BE2C (cell line): ENCODE measurements at places on chromosomes 11 and 22.

GRCh38 chr22:50602338-50602700, 1.7 kb downstream of the MAPK8IP2 start:
- DNase-seq: no peak

DNA sequence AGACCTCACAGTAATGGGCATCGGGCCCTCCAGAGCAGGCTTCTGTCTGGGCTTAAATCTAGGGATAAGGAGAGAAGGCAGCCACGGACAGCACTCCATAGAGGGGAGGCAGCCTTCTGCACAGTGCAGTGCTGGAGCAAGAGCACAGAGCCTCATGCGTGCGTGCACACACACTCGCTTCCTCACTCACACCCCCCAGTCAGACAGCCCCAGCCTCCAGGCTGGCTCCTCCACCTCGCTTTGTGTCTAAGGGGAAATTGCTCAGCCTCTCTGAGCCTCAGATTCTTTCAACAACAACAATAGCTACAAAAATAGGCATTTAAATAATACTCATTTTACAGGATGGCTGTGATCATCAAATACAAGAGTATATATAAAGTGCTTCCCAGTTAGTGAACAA, 26.7 kb upstream of the ETS1 start:
- DNase-seq: no peak

DNA sequence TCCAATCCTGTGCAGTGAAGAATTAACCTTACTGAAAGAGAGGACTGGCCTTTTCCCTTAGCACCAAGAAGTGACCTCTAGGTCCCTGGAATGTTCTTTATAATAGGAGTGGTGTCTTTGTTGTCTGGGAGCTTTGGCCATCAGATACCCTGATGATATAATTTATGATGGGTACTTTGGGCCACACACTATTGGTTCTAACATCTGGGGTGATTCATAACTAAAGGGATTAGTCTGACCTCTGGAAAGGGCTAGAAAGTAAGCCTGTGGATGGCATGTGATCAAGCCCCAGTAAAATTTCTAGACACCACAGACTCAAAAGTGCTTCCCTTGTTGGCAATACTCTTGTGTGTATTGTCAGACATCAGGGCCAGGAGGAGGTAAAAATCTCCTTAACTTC, 891.2 kb downstream of the KCNA4 start:
- no peak for DNase-seq

GRCh38 chr11:14445542-14446530, 53.8 kb downstream of the COPB1 start:
- no peak for DNase-seq

- DNase-seq: no peak
Observed at GRCh38 chr11:78039391-78039918, 16.4 kb upstream of the KCTD14 start.

DNA sequence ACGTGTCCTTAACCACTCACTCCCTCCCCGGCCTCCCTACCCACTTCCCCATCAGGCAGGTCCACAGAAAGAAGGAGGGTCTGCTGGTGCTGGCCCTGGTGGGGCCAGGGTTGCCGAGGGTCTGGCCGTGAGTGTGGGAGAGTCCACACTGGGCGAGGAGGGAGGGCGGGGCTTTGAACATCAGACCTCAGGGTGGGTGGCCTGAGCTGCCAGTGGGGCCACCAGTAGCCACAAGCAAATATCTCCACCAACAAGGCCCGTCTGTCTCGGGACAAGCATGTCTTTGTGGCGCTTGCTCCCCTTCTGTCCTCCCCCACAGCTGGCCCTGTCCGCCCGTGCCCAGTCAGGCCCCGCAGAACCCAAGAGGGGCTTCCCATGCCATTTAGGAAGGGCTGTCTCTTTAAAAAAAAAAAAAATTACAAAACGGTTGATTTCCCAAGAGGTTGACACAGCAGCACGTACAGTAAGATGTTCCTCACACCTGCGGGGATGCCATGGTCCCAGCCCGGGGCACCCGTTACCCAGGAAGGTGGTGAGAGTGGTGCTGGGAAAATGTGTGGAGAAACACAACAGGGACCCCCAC, 17.7 kb upstream of the TALDO1 start:
- no peak for DNase-seq

GRCh38 chr22:35538801-35539321, 1.8 kb upstream of the RASD2 start:
- peak; percentile 54 for DNase-seq

- no peak for DNase-seq
Observed at GRCh38 chr11:28773606-28774005, 665.4 kb downstream of the METTL15 start.

DNA sequence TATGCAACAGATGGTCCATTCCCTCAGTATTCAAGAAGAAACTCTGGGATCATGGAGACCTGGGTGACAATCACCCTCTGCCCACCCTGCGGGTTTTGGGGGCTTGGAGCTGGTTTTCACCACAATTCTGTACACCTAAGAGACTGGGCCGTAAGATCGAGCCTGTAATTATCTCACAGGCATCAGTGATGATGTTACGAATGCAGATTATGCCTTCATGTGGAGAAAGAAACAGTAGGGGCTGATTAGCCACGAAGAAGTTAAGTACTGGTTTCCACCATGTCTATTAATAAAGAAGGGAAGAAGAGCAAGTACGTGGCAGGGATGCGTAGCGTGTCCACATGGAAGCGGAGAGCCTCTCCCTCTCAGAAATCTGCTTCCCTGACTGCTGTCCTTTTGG, 5.3 kb upstream of the EFCAB6 start:
- no peak for DNase-seq

- no peak for DNase-seq
Observed at GRCh38 chr11:113261709-113262475, 52.5 kb upstream of the TTC12 start.

- no peak for DNase-seq
Observed at GRCh38 chr22:47190957-47191670, 428.7 kb downstream of the TBC1D22A start.

DNA sequence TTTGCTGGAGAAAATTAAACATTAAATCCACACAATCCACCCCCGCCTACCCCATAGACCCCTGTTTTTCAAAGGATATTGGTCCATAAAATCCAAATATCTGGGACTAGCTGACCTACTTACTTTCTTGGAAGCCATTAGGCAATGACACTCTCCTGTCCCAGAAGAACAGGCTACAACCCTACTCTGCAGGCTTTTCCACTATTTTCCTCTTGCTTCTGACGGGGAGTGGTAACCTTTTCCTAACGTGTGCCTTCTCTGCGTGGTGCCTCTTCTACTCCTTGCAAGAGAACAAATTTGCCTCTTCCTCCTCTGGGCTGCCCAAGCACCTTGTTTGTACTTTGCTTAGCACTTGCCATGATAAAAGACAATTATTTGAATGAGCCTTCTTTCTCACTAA, 51.6 kb downstream of the UBASH3B start:
- DNase-seq: no peak

- DNase-seq: no peak
Observed at GRCh38 chr11:15818132-15818842, 538.1 kb downstream of the SOX6 start.

DNA sequence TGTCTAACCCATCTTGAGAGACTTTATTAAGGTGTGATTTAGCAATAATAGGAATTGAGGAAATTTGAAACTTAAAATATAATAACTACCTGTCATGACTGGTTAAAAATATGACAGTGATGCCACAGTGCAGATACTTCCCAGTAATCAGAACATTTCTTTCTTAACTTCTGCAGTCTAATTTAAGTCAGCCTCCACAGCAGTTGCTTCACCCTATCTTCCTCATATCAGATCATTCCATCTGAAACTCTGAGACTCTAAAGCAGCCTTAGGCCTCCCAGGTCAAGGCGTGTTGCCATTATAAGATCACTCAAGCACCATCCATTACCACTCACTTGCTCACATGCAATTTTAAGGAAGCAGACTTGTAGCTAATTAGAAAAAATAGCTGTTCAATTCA, 302.2 kb downstream of the AASDHPPT start:
- no peak for DNase-seq

DNA sequence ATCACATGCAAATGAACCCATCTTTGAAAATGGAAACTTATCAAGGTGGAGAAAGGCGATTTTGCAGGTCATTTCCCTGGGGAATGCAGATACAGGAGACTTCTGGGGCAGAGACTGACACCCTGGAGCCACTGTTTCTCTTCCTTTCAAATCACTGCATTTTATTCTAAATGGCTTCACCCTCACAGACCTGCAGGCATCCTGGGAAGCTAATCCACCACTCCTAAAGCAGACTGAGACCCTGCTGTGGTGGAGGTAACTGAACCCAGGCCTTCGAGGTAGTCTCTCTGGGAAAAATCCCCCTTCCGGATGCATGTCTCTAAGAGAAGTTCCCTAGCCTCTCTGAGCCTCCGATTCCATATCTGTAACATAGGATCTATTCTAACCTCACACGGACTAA, 20.9 kb upstream of the CSNK2A3 start:
- DNase-seq: no peak

DNA sequence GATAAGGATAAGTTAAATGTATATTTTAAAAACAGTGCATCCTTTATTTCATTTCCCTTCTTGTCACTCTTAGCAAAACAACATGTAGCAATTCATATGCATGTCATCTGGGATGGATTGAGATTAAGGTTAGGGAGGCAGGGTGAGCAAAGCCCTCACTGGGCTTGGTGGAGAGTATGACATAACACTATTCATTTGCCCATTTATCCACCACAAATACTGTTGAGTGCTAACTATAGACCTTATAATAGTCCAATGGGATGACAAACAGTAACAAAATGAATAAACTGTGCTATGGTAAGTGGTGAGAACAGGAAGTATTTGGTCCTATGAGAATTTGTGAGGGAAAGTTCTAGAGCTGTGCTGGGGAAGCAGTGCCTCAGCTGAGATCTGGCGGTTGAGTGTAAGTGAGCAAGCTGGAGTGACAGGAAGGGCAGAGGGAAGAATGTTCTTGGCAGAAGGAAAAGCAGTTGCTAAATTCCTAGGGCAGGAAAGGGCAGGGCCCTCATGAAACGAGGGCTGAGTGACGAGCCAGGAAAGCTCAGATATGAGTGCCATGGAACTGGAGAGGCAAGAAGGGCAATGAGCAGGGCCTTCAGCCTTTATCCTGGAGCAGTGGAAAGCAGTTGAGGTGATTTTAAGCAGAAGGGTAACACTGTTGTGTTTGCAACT, 6.7 kb downstream of the HSD17B12 start:
- DNase-seq: no peak

DNA sequence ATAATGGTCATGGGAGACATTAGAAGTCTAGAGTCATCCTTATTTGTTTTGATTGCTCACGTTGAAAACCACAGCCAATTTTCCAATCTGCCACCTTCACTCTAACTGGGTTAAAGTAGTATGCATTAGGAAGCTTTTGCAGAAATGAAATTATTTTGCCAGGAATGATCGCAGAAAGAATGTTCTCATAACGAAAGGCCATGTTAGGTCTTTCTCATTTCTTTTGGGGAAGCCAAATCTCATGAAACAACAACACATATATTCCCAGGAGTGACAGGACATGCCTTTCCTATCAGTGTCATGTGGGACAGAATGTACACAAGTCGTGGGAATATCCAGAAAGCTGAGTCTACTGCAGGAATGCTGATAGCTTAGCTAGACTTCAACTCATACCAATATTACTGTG, 386.3 kb downstream of the AASDHPPT start:
- DNase-seq: no peak

GRCh38 chr11:64745521-64746328, 1.8 kb upstream of the RASGRP2 start:
- no peak for DNase-seq

DNA sequence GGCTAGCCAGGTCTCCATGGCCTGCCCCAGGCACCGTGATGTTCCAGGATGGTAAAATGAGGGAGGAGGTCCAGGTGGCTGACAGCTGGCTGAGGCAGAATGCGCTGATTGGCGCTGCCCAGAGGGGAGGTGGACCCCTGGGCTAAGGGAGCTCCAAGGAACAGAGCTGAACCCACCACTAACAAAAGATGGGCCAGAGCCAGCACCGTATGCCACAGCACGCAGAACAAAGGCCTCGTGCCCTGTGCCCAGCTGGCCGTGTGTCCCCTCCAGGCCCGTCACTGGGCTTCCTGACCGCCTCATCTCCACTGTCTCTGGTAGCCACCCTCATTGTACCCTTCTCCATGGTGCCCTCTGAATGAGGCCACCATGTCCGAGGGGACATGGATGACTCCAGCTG, 19.6 kb upstream of the PRODH start:
- DNase-seq: no peak

GRCh38 chr11:96329419-96329818, 13.6 kb downstream of the MAML2 start:
- DNase-seq: no peak

DNA sequence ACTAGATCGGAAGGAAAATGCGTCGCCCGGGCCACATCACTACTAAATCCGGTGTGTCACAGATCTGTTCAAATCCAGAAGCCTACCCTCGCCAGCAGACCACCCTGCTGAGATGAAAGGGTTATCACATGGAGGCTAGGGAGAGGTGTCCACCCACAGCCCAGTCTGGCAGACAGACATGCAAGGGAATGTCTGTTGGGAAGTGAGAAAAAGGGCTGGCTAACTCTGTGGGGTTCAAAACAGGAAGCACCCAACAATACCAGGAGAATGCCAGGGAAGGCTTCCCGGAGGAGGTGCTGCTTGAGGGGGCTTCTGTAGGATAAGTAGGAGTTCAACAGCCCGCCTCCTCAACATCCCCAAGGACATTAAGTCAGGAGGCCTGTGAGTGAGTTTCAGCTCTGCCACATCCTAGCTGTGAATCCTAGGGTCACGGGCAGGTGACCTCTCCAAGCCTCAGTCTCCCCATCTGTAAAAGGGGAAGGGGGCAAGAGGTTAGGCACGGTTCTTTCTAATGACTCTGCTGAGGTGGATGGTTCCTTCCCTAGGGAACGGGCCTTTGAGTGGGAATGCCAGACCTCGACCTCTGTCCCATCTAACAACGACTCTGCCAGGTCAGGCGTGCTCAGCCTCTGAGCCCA, 1.1 kb downstream of the TPST2 start:
- DNase-seq: peak; percentile 47

DNA sequence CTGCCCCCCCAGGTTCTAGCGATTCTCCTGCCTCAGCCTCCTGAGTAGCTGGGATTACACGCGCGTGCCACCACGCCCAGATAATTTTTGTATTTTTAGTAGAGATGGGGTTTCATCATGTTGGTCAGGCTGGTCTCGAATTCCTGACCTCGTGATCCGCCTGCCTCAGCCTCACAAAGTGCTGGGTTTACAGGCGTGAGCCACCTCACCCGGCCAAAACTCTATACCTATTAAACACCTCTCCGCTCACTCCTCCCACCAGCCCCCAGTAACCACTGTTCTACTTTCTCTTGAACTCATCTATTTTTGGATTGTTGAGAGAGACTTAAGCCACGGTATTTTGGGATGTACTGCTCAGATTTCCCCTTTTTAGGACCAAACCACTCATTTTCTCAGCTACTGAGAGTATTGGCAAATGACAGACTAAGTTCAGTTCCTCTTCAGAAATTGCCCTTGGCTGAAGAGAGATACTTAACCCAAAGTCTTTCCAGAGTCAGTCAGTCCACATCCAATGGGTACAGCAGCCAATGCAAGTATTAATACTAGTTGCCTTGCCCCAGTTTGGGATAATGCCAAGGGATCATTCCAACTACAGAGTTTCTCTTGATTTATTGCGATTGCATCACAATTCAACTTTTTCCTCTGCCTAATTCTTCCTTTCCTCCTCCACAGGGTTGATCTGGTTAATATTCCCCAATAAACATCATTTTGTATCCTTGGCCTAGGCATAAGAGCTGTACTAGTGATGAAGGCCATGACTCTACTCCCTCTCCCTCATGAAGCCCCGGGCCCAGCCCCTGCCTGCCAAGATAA, 36.8 kb upstream of the CSTF3 start:
- DNase-seq: no peak
